ENCODE measurements at places on chromosomes 11 and 22.

GRCh38 chr11:121291896-121292494 is 576 bp upstream of the SC5D start:
- DNase-seq, result no peak

- no peak for DNase-seq
Observed at GRCh38 chr11:90134478-90135003, at the start of gene NAALAD2. Gene NAALAD2, plus strand, starts transcription at chr11:90134663. Its CDS starts 96 bp downstream, at chr11:90134759.

DNA sequence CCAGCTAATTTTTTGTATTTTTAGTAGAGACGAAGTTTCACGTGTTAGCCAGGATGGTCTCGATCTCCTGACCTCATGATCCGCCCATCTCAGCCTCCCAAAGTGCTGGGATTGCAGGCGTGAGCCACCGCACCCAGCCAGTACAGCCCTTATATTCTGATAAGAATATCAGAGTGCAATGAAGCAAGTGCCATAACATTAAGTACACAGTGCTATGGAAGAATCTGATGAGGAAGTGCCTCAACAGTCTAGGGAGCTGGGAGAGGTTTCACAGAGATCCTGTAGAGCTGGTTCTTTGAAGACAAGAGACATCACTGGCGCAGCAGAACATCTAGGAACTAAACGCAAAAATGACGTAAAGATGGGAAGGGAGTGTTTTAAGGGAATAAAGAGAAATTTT is 2.1 kb downstream of the RTCB start:
- DNase-seq, result no peak

DNA sequence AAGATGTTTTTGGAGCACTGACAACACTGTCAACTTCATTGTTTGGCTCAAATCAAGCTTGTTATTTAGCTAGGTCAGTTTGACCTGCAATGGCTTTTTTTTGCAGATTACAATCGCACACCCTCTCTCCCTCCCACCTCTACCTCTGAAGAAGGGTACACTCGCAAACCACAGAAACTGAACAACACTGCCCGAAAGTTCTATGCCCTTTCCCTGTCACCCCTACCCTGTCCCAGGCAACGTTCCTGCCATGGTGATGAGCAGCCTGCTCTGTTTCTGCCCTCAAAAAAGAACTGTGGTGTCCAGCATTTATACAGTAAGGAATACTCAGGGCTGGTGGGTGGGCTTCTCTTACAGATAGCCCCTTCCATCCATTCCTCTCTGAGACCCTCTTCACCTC is 33.7 kb downstream of the SC5D start:
- no peak for DNase-seq

DNA sequence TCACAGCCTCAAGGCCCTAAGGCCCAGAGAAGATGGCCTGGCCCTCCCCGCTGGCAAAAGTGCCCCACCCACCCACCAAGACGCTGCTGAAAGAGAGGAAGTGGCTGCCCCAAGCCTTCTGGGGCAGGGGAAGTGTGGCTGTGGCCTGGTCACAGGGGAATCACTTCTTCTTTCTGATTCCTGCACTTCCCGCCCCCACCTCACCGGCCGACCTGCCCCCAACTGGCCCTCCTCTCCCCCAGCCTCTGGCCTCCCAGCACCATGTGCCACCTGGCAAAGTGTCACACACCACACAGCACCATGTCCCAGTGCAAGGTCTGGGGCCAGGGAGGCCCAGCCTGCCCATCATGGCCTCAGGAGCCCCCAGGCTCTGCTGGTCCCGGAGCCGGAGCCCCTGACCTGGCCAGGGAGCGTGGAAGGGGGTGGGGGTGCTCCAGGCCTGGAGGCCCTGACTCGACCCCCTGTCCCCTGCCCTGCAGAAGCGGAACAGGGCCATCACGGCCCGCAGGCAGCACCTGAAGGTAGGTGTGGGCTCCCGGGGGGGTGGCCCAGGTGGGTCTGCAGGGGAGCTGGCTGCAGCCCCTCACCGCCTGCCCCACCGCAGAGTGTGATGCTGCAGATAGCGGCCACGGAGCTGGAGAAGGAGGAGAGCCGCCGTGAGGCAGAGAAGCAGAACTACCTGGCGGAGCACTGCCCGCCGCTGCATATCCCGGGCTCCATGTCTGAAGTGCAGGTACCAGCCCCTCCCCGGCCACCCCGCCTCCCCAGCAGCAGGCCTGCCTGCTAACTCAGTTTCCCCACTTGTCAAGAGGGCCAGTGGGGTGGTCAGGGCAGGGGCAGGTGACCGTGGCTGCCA is 1.4 kb downstream of the TNNI2 start:
- no peak for DNase-seq

DNA sequence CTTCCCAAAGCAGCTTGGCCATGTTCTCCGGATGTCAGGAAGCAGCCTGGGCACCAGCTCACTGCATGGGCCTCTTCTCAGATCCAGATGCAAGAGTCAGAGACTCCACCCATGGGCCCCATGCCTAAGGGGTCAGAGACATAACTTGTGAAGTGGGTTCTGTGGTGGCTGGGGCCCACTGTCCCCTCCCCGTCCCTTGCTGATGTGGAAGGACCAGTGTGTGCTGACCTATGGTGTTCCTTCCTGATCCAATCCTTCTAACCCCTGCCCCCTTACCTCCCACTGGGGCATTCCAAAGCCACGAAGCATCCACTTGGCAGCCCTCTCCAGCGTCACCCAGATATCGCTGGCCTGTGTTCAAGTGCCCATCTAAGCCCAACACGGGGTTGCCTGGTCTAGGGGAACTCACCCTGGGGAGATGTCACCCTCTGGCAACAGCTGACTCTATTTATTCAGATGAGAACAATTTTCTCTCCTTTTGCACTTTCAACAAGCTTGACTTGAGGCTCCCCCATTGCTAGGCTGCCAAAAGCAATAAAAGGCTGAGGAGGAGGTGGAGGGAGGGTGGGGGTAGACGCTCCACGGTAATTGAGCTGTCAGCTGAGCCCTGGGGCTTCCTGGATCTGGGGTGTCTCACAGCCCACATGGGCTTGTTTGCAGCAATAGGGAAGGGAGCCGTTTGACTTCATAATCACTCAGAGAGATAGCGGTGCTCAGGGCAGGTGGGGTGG is 158.5 kb downstream of the ADAMTS15 start:
- DNase-seq, result no peak

GRCh38 chr22:26445577-26446275 is 16.7 kb downstream of the ASPHD2 start:
- DNase-seq, result no peak

GRCh38 chr11:76120513-76121101 is 85.7 kb downstream of the WNT11 start:
- DNase-seq, result no peak

DNA sequence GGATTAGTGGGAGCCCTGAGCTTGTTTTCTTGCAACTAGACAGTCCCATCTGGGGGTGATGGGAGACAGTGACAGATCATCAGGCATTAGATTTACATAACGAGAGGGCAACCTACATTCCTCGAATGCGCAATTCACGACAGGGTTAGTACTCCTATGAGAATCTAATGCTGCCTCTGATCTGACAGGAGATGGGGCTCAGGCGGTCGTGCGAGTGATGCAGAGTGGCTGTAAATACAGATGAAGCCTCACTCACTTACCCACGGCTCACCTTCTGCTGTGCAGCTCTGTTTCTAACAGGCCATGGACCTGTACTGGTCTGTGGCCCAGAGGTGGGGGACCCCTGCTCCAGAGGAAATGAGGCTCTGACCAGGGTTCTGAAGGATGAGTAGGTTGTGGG is 125.5 kb downstream of the FBXO7 start:
- DNase-seq, result no peak

DNA sequence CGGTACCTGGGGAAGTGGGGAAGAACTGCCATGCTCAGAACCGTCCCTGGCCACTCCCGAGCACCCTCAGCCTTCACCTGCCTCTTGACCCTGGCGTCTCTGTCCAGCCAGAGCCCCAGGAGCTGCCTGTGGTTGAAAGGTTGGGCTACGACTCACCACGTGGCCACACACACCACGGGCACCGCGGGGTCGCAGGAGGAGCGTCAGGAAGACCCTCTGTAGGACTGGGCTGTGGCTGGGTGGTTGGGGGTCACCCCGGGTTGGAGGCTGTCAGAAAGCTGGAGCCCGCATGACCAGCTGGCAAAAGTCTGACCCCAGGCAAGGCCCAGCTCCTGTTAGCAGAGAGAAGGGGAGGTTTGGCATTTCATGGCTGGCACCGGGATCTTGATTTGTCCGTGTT is 11.5 kb downstream of the KRTAP5-5 start:
- no peak for DNase-seq

GRCh38 chr22:37021710-37022482 is 2.4 kb downstream of the MPST start:
- no peak for DNase-seq

GRCh38 chr22:46290843-46291785 is 5.6 kb upstream of the GTSE1 start:
- DNase-seq, result no peak

GRCh38 chr11:63869683-63870082 is 30.8 kb downstream of the MARK2 start:
- no peak for DNase-seq

GRCh38 chr22:23789638-23790037 is 2.9 kb downstream of the SMARCB1 start:
- no peak for DNase-seq

DNA sequence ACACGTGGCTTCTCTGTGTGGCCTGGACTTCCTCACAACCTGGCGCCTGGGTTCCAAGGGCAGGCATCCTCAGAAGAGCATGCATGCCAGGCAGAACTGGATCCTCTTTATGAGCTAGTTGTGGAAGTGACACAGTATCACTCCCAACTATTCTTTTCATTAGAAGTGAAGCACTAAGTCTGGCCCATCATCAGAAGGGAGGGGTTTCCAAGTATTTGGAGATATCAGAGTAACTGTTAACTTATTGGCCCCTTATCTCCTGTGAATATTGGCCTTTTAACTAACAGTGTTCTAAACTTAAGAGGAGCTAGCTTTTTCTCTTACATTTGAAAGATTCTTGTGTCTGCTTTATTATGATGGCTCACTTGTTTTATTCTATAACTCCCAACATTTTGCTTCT is 35.5 kb downstream of the FDX1 start:
- DNase-seq, result no peak

DNA sequence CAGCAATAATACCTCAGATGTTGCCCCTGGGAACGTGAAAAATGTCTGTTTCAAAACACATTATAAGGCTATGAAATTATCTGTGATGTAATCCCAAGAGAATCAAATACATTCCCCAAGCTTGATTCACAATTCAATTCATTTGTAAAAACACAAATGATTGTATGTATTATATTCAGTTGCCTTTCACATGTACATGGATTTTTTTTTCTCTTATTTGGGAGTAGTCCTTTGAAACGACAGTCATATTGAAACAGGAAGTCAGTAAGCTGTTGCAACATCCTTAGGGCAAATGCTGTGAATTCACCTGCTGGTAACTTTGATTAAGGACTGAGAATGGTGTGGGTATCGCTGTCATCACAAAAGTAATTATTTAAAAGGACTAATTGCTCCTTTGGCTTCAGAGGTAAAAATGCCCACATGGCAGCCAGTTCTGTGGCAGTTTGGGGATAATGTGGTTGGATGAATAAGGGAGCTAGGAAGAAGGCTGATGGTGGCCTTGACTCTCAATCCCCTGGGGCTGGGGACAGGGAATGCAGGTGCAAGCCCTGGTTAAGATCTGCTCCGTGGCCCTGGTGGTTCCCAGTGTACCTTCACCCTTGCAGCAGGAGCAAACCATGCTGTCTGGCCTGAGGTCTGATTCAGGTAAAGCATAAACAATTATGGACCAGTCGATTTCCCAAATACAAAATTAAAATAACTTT is 13.2 kb downstream of the EHF start:
- DNase-seq, result no peak

GRCh38 chr11:17564687-17565042 is 17.6 kb downstream of the OTOG start:
- no peak for DNase-seq
